ENCODE measurements at places on chromosomes 12 and 14.

- no peak for DNase-seq
These were observed 17.3 kb upstream of the FIGNL2 start for GRCh38 chr12:51865757-51866270.

GRCh38 chr12:30485230-30485890 lies 210.3 kb downstream of the IPO8 start:
- DNase-seq: no peak

DNA sequence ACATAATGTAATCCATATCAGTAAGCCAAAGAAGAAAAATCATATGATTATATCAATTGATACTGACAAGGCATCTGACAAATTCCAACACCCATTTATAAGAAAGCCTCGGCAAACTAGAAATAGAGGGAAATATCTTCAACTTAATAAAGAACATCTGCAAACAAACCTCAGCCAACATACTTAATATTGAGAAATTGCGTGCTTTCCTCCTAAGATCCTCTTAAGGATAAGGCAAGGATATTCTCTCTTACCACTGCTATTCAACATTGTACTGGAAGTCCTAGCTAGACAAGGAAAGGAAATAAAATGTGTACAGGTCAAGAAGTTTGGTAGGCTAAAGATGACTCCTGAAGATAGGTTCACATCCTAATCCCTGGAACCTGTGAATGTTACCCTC lies 115.9 kb downstream of the DERA start:
- DNase-seq: no peak

DNA sequence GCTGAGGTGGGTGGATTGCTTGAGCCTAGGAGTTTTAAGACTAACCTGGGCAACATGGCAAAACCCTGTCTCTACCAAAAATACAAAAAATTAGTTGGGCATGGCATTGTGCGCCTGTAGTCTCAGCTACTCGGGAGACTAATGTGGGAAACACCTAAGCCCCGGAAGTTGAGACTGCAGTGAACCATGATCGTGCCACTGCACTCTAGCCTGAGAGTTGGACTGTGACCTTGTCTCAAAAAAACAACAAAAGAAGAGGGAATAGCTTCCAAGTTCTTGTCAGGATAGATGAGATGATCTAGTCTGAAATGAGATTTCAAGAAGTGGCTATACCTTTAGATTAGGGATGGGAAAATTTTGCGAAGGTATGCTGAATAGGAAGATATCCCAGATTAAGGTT lies 14.8 kb upstream of the C12orf50 start:
- no peak for DNase-seq

DNA sequence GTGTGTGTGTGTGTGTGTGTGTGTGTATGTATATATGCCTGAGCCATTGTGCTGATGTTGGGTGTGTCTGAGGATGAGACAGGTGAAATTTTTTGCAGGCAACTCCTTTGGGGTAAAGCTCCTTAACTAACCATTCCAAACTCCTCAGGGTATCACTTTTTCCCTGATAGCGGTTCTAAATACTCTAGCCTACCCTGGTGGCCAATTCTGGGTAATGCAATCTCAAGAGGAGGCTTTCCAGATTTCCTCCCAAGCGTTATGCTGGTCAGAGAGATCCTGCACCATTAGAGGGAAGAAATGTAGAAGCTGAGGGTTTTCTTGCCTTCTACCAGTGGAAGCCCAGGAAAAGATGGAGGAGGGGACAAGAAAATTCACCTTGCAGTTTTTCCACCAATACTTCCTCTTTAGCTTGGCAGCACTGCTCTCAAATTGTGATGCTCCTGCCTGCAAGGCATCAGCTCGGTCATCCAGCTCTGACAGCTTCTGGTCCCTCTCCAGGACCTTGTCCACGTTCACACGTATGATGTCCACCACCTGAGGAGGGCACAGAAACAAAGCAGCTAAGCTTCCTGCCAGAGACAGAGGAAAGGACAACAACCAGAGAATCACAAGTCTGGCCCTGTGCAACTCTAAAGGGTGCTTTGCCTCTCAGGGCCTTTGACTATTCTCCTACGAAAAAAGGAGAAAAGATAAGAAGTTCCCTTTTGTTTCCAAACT lies 4.9 kb downstream of the VAMP1 start:
- peak; percentile 61 for DNase-seq

DNA sequence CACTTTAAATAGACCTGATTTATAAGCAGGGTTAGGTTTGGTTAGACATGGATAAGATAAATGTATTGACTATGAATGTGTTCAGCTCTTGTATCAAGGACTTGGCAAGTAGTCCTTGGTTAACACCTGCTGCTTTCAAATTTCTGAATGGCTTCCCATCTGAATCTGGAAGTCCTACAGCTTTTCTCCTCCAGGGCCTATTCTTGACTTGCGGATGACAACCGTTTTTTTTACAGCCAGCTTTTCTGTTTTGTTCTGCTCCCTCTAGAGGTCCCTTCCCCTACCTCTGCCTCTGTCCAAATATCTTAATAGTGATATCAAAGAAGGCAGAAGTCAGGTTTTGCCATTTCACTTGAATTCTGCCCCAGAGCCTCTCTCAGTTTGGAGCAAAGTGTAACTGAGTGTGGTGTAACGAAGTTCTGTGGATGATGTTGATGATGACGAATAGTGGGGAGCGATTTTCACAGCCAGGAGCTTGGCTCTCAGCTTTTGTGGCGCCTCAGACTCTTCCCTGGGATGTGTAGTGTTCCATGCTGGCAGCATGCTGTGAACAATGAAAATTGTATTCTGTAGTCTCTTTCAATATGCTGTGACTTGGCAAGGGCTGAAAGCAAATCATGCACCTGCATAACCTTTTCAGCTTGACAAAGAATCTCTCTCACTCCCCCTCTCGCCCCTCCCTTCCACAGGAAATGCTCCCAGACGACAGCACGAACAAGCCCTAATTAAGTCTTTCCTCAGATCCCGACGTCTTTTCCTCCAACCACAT lies 5.0 kb upstream of the SLC4A8 start:
- no peak for DNase-seq

- no peak for DNase-seq
These were observed 1.9 kb downstream of the LRP1-AS start for GRCh38 chr12:57145460-57146059.

DNA sequence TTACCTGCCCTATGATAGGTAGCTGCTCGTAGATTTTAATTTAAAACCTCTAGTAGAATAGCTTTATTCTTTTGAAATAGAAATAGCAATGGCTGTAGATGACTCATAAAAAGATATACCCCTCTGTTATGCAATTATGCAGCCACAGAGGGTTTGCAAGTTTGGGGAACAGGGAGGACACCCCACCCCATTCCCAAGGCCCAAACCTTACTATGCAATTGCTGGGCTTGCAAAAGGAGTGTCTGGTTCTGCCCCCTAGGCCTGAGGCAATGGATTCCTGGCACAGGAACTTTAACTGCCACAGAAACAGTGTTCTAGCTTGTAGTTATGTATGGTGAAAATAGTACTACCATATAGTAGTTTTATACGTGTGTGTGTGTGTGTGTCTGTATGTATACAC lies 403.3 kb downstream of the ADAMTS20 start:
- DNase-seq: no peak

DNA sequence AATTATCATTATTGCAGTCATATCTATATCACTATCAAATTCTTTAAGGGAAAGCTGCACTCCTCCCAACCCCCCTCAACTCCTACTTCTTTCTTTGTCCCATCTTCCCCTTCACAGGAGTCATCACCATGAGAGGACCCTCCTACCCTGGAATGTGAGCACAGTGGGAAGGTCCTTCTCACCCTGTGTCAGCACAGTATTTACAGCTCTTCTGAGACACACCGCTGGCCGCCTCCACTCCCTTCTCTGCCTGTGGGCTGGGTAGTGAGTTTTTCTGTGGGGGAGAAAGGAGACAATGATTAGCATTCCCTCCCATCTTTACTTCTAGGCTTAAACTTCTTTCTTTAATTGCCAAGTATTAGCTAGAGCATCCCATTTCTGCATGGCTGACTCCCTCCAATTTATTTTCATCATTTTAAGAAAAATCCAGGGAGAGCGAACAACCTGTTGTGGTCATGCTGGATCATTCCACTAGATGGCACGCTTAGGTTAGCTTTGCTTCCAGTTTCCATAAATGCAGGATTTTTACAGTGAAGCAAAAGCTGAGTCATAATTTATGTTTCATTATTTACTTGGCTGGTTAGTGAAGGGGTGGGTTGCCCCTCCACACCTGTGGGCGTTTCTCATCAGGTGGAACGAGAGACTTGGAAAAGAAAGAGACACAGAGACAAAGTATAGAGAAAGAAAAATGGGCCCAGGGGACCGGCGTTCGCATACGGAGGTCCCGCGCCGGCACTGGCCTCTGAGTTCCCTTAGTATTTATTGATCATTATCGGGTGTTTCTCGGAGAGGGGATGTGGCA lies 188.5 kb downstream of the ALX1 start:
- no peak for DNase-seq

- DNase-seq: no peak
These were observed 173.2 kb downstream of the BRMS1L start for GRCh38 chr14:35999294-35999693.

DNA sequence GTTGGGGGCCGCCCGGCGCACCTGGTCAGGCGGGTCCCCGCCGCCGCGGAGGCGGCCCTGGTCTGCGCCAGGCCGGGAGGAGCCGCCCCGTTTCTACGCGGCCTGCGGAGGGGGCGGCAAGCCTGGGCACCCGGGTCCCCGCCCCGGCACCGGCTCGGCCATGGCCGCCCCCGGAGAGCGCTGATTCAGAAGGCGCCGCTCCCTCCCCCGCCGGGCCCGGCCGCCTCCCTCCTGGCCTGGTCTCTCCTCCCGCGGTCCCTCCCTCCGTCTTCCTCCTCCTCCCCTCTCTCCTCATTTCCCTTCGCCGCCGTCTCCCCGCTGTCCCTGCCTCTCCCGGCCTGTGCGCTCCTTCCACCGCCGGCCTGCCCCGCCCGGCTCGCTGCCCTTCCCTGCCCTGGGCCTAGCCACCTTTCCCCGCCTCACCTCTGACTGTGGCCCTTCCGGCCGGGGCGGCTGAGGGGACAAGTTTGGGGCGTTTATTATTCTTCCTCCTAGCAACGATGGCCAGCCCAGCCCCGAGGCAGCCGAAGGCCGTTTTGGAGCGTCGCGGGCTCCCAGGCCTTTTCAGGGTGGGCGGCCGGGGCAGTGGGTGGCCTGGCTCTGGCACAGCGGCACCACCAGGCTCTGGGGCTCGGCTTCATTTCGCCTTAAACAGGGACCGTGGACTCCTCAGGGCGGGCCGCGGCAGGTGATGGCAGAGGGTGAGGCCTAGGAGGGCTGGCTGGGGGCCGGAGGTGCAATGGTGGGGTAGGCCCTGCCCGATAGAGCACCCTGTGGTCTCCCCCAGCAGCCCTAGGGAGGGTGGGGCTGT lies 768 bp downstream of the CEP170B start:
- DNase-seq: peak; percentile 47

- no peak for DNase-seq
These were observed 324.0 kb upstream of the TMEM132C start for GRCh38 chr12:127942981-127943380.

DNA sequence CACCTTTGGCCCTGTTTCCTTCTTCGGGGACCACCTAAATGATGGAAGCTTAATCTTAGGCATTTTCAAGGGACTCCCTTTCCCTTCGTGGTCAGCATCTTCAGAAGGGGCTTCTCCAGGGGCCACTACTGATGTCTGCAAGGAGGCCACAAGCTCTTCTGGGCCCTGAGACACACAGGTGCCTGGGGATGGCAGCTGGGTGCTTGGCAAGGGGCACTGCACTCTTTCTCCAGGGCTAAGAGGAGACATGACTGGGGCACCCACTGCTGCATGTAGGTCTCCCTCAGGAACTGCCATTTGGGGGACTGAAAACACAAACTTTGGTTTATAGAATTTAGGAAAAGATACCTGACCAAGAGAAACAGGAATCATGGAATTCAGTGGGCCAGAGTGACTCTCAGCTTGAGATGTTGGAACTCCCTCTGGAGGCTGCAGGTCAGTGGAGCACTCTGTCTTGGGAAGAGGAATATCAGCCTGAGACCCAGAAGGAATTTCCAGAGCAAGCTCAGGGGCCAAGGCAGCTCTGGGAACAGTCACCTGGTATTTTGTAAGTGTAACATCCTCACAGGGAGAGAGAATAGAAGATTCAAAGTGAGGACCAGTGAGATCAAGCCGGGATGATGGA lies 16.0 kb downstream of the PLD4 start:
- DNase-seq: no peak

DNA sequence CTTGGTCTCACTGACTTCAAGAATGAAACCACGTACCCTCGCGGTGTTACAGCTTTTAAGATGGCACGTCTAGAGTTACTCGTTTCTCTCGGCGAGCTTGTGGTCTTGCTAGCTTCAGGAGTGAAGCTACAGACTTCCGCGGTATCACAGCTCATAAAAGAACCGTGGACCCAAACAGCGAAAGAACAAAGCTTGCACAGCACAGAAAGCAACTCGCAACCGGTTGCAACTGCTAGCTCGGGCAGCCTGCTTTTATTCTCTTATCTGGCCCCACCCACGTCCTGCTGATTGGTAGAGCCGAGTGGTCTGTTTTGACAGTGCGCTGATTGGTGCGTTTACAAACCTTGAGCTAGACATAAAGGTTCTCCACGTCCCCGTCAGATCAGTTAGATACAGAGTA lies 4.2 kb upstream of the CLEC4C start:
- DNase-seq: peak; percentile 53

GRCh38 chr12:49046129-49046895 lies 14.3 kb downstream of the KMT2D start:
- no peak for DNase-seq

DNA sequence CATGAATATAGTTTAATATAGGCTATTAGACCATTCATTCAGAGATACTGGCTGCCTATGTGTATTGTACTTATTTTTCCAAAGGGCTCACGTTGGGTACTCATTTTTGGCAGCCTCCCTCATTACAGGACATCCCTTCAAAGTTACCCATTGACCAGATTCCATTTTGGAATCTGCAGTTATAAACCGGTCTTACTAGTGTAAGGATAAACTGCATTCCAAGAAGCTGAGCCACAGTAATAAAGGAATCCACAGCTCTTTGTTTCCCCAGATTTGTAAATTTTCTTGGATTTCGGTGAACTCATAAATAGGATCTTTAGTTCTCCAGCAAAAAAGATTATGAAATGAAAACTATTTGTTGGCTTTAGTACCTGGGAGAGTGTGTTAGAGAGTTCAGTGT lies 18.9 kb upstream of the CFL2 start:
- no peak for DNase-seq

DNA sequence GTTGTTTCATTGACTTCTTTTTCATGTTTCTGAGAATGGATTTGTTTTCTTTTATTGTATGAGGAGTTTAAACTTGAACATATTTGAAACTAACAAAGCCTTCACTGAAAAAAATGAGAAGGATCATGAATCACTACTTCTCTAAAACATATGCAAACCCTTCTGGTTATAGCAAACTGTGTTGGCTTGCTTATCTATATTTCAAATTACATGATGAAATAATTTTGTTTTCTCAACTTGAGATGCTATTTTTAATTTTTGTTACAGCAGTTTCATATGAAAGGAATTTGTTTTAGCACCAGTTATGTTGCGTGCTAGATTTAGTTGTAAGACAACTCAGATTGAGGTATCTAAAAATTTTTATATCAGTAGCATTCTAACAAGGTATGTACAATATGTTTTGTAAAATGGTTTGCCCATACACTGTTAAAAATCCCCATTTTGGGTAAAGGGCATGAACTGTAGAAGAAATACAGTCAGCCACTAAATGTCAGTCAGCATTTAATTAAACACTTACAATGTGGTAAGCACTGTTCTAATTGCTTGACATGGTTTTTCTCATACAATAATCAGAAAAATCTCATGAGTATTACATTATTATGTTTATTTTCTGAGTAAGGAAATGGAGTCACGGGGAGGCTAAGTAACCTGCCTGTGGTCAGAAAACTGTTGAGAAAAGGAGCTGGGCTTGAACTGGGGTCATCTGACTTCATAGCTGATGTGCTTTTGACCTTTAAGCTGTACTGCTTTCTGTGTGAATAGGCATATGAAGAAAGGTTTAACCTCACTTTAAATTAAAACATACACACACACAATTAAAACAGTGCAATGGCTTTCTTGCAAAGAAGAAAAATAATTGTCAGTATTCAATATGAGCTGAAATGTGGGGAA lies 105.7 kb downstream of the PLEKHA5 start:
- no peak for DNase-seq

All from activated CD8-positive, alpha-beta memory T cell treated with anti-CD3 and anti-CD28 coated beads, Interleukin-2, amount 10 ng/mL, durations not matched to agents 7 days and 5 days (primary cell).